ENCODE measurements at places on chromosomes 6 and 20.

GRCh38 chr6:32484614-32484998 is 44.9 kb downstream of the HLA-DRA start:
- no peak for DNase-seq

DNA sequence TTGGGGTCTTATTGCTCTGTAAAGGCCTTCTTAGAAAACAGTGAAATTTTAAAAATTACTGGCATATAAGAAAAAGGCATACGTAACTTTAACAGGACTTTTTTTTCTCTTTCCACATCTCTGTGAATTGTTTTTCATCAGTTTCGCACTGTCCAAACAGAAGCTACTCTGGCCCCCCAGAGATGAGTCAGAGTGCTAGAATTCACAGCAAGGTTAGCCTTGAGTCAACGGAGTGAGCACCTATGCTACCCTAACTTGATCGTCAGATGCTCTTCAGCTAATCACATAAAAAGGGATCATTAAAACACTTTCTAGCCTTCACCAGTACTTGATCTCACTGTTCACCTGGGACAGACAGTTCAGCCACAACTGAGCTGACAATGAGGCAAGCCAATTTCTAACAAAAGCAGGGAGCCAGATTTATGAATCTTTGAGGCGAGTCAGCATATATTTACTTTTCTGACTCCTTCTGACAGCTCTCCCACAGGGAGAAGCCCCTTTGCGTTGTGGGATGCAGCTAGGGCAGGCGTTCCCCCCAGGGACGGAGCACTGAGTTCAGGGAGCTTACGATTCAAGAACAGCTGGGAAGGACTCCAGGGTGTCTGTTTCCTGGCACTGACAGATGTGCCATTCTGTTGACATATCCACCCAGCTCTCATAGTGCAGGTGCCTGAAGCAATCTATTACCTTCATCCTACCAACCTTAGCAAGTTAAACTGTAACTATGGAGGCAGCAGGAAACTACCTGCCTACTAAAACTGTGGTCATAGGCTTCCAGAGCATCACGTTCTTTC is 46.4 kb upstream of the SPDEF start:
- DNase-seq, result no peak

GRCh38 chr20:237929-238328 is 10.9 kb downstream of the DEFB129 start:
- DNase-seq, result no peak

- no peak for DNase-seq
Observed at GRCh38 chr6:39209911-39210310, 19.4 kb downstream of the KCNK5 start.

- no peak for DNase-seq
Observed at GRCh38 chr20:23492292-23492691, 1.4 kb downstream of the CST8 start.

GRCh38 chr20:9576695-9577094 is 62.3 kb downstream of the LAMP5 start:
- DNase-seq, result no peak

DNA sequence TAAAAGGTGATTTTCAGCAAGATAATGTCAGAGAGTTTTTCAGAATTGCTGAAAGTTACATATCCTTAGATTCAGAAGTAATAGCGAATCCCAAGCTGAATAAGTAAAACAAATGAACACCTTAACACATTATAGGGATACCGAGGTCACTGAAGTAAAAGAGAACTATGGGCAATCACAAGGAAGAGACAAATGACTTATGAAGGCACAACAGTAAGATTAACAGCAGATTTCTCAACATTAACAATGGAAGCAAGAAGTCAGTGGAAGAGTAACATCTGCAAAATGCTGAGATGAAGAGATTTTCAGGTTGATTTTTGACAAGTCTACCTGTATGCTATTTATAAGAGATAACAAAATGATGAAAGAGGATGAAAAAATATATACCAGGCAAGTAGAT is 86.1 kb upstream of the EZR start:
- DNase-seq, result no peak

DNA sequence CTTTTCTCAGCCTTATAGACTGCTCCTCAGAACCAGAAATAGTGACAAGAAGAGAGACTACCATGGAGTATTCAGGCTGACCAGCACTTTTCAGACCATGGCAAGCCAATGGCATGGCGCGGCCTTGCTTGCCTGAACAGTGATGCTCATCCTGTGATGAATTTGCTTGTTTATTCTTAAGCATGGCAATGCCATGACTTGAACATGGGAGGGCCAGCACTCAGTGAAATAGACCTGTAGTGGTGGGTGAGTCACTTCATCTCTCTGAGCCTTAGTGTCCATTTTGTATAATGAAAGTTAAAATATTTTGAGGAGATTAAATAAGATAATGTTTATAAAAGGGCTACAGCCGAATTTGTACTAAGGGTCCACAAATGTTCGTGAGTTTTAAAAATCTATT is 79.1 kb downstream of the LRRC1 start:
- DNase-seq, result no peak

GRCh38 chr6:153367021-153367420 is 235.9 kb upstream of the RGS17 start:
- DNase-seq, result no peak

DNA sequence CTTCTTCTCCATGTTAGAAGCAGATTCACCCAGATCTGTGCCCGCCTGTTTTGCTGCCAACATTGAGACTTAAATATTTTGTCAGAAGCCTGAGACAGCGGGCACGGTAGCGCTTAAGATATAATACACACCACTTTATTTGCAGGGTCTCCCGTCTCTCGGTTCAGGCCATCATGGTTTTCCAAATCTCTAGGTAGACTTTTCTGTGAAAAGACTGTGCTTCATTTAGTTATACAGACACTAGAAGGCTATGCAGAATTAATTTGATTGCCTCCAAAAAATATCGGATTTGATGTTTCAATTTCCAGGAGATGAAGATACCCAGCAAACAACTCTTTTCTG is 598 bp downstream of the TBP start:
- no peak for DNase-seq

DNA sequence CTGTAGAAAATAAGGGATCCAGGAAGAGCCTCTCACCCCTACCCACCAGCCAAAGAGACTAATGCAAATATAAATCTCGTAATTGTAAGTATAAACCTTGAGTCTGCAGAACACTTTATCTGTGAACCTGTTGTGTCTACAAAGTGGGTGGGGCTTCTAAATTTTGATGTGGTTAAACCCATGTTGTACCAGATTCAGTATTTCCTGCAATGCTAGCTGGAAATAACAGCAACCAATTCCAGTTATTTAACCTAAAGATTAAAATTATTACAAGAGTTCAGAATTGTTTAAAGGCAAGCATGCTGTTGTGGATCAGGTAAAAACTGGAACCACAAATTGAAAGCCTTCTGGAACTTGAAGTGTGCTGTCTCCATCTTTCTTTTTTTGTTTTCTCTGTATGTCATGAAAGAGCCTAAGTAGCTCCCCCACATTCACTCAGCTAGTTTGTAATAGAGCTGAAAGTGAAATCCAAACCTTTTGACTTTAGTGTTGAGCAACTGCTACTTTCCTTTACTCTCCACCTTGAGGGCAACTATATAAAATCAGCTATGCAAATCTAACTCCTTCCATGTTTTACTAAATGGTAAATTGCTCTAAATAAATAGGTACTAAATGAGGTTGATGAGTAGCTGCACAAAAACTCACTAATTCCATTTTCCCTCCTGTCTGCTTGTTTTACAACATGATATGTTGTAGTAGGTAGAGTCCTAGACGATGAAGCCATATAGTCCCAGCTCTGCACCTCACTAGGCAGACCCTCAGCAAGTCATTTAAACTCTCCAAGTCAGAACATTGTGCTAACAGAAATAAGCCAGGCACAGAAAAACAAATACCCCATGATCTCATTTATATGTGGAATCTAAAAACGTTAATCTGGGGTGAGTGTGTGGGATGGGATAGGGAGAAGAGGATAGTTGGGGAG is 17.9 kb upstream of the THEMIS start:
- DNase-seq, result no peak

- DNase-seq, result no peak
Observed at GRCh38 chr6:138970856-138971425, 17.1 kb downstream of the REPS1 start.

- no peak for DNase-seq
Observed at GRCh38 chr6:3506751-3507383, 50.0 kb upstream of the SLC22A23 start.

- DNase-seq, result no peak
Observed at GRCh38 chr6:24778121-24778520, 3.4 kb downstream of the GMNN start.

- DNase-seq, result peak; percentile 27
Observed at GRCh38 chr6:98946879-98947410, 801 bp downstream of the FBXL4 start.

DNA sequence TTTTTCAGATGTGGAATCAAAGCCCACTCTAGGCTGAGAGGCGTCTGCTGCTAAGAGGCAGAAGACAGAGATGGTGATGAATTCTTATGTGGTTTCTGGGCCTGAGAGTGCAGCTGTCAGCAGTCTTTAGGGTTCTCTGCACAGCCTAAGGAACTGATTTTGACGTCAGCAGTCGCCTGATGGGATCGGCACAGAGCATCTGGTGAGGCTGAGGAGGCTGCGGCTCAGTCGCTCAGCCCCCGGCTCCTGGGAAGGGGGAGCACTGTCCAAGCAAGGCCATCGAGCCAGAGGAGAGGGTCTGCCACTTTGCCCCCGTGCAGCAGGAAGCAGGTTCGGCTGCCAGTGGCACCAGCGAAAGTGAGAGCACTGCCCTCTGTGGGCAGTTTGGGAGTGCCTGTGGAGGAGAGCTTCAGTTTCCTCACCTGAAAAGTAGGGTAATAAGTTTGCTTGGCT is 92.5 kb downstream of the TCP11 start:
- peak; percentile 68 for DNase-seq
